Activated CD4-positive, alpha-beta memory T cell treated with anti-CD3 and anti-CD28 coated beads for 36 hours (primary cell): ENCODE measurements at places on chromosomes 6 and 20.

- no peak within 1 kb of the TSS for H3K27ac ChIP-seq
- no peaks in the 10 kb centered on the region for H3K27me3 ChIP-seq
- H3K4me3 ChIP-seq, result no peak within 1 kb of the TSS
- H3K4me1 ChIP-seq, result no peaks in the 10 kb centered on the region
These were observed at the start of gene SGK2 for GRCh38 chr20:43558412-43559146. Gene SGK2, plus strand, starts transcription at chr20:43559027. Its CDS starts 7,469 bp downstream, at chr20:43566496.

DNA sequence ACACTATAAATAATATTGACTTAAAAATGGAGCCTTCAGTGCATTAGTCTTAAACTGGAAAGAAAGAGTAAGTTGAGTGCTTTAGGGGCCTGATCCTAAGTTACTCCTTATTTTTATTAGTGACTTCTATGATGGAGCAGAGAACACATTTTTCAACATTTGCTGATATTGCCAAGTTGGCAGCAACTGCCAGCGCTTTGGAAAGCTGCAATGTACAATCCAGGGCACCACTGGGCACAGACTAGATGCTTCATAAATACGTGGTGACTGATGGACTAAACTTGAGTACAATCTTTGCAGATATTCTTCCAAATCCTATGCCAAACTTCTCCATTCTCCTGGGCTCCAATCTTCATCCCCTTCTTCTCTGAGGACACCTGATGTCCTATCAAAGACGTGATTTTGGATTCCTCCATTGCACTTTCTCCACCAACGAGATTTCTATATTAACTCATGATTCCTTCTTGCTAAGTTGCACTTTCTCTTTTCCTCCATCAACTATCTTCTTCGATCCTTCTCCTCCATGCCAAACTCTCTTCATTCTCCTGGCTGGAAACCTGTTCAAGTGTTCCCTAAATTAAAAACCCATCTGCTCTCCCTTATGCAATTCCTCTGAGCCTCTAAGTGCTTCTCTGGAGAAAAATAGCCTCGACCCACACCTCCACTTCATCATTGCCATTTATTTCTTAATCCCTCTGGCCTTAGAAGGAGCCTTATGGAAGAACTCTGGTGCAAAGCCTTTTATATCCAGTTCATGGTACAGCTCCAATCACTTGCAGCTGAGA is 28.5 kb upstream of the PAK5 start:
- no peak overlapping the region for H3K4me3 ChIP-seq
- H3K27ac ChIP-seq, result no peak overlapping the region

- no peak for DNase-seq
- H3K27me3 ChIP-seq, result no peaks in the 10 kb centered on the region
- no peaks in the 10 kb centered on the region for H3K36me3 ChIP-seq
These were observed 44.3 kb upstream of the BCLAF1 start for GRCh38 chr6:136333824-136334464.

GRCh38 chr6:64539917-64540316 is 904.3 kb downstream of the PHF3 start:
- H3K27ac ChIP-seq, result no peak overlapping the region
- no peaks in the 10 kb centered on the region for H3K36me3 ChIP-seq
- H3K27me3 ChIP-seq, result no peaks in the 10 kb centered on the region
- no peaks in the 10 kb centered on the region for H3K4me1 ChIP-seq
- H3K4me3 ChIP-seq, result no peak overlapping the region

DNA sequence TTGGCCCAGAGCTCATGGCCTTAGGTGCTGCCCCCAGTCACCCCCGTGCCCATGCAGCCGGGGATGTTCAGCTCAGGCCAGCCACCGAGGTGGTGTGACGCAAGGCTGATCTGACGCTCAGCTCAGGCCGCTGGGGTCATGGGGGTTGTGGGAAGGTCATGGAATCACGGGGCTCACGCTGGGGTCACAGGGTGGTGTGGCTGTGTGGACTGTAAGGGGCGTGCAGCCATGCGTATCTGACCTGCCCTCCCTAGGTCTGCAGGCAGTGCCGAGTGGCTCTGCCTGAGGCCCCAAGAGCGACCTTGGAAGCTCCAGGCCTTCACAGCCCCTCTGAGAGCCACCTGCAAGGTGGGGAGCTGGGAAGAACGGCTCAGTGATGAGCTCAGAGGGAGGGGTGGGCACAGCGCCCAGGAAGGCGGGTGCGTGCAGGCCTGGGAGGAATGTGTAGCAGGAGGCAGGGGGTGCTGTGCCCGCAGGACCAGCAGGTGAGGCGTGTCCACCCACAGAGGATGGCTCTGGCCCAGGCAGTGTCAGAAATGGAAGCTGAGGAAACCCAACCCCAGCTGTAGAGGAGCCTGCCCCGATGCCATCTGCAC is 27.8 kb downstream of the CHRNA4 start:
- no peaks in the 10 kb centered on the region for H3K4me1 ChIP-seq
- no peak overlapping the region for H3K27ac ChIP-seq
- H3K36me3 ChIP-seq, result peaks cover 2% of the 10 kb centered on the region
- DNase-seq, result no peak
- no peak overlapping the region for H3K4me3 ChIP-seq

- H3K4me1 ChIP-seq, result peaks cover 33% of the 10 kb centered on the region
- no peak overlapping the region for H3K4me3 ChIP-seq
- H3K27ac ChIP-seq, result no peak overlapping the region
- H3K27me3 ChIP-seq, result peaks cover 2% of the 10 kb centered on the region
- no peaks in the 10 kb centered on the region for H3K36me3 ChIP-seq
- no peak for DNase-seq
These were observed 100.8 kb upstream of the CNKSR3 start for GRCh38 chr6:154611241-154611640.

GRCh38 chr6:135168766-135169165 is 12.3 kb upstream of the MYB start:
- H3K27me3 ChIP-seq, result peaks cover 1% of the 10 kb centered on the region
- H3K4me1 ChIP-seq, result peaks cover 29% of the 10 kb centered on the region
- DNase-seq, result no peak

GRCh38 chr6:170456886-170457698 is 96.0 kb downstream of the PSMB1 start:
- H3K27ac ChIP-seq, result no peak overlapping the region
- peaks cover 6% of the 10 kb centered on the region for H3K27me3 ChIP-seq
- DNase-seq, result no peak
- peaks cover 4% of the 10 kb centered on the region for H3K4me1 ChIP-seq
- no peaks in the 10 kb centered on the region for H3K36me3 ChIP-seq

GRCh38 chr6:6595952-6596351 is 7.4 kb downstream of the LY86 start:
- no peaks in the 10 kb centered on the region for H3K27me3 ChIP-seq
- peaks cover 39% of the 10 kb centered on the region for H3K4me1 ChIP-seq
- H3K36me3 ChIP-seq, result no peaks in the 10 kb centered on the region
- no peak overlapping the region for H3K27ac ChIP-seq
- no peak for DNase-seq

DNA sequence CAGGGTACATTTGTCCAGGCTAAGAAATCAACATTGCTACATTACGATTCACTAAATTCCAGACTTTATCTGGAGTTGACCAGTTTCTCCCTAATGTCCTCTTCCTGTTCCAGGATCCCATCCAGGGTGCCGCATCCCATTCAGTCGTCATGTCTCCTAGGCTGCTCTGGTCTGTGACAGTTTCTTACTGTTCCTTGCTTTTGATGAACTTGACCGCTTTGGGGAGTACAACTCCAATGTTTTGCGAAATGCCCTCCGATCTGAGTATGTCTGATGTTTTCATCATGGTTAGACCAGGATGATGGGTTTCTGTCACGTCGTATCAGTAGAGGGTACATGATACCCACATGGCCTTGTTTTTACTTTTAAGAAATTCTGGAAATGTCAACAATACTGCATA is 62.2 kb downstream of the CTCFL start:
- H3K27ac ChIP-seq, result no peak overlapping the region
- DNase-seq, result no peak
- no peaks in the 10 kb centered on the region for H3K36me3 ChIP-seq
- no peaks in the 10 kb centered on the region for H3K27me3 ChIP-seq
- no peak overlapping the region for H3K4me3 ChIP-seq

DNA sequence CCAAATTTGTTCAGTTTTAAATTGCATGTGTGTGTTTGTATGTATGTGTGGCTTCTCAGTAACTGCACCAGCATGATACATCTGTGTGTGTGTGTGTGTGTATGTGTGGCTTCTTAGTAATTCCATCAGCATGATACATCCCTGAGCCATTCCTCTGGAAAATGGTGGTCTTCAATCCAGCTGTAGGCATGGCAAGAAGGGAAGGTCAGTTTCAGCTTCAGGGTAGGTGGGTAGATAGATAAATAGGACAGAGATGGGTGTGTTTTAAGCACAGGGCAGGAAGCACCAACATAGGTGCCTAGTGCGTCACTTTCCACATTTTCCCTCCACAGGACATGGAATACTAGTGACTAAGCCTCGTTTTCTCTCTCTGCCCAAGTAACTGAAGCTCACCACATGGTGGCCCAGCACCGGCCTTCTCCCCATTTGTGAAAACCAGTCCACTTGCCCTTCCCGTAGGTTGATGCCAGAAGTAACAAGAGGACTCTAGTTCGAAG is 82.9 kb downstream of the RPP40 start:
- DNase-seq, result no peak
- H3K27me3 ChIP-seq, result no peaks in the 10 kb centered on the region
- no peak overlapping the region for H3K4me3 ChIP-seq
- H3K36me3 ChIP-seq, result peaks cover 3% of the 10 kb centered on the region
- no peak overlapping the region for H3K27ac ChIP-seq

- H3K4me1 ChIP-seq, result no peaks in the 10 kb centered on the region
- no peaks in the 10 kb centered on the region for H3K27me3 ChIP-seq
- no peaks in the 10 kb centered on the region for H3K36me3 ChIP-seq
- no peak overlapping the region for H3K27ac ChIP-seq
- H3K4me3 ChIP-seq, result no peak overlapping the region
- no peak for DNase-seq
These were observed 6.4 kb upstream of the MTRES1 start for GRCh38 chr6:107021446-107022185.

DNA sequence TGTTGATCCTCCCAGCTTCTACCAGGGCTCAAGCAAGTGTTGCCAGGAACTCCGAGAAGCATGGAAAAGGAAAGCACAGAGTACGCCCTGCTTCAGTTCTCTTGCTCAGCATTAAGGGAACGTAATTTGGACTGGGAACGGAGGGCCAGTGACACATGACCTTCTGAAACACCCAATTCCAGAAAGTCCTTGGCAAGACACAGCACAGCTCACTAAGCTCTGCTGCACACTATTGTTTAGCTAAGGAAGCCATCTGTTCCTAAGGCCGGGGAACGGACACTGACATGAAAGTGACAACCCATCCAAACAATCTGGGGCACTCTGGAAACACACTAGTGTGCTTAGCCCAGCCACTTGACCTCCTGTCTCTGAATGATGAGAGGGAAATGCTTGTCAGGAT is 56.9 kb upstream of the NXT1 start:
- no peaks in the 10 kb centered on the region for H3K36me3 ChIP-seq
- no peaks in the 10 kb centered on the region for H3K4me1 ChIP-seq
- peaks cover 10% of the 10 kb centered on the region for H3K27me3 ChIP-seq

GRCh38 chr6:107917451-107918375 is 40.3 kb downstream of the SEC63 start:
- DNase-seq, result peak; percentile 35
- H3K4me3 ChIP-seq, result no peak overlapping the region
- peak overlapping the region; percentile 81 for H3K27ac ChIP-seq

- no peak for DNase-seq
- no peak overlapping the region for H3K27ac ChIP-seq
- no peaks in the 10 kb centered on the region for H3K27me3 ChIP-seq
- H3K4me1 ChIP-seq, result no peaks in the 10 kb centered on the region
- H3K36me3 ChIP-seq, result no peaks in the 10 kb centered on the region
- H3K4me3 ChIP-seq, result no peak overlapping the region
These were observed 340.4 kb downstream of the CDH26 start for GRCh38 chr20:60298647-60299046.
